ENCODE measurements at places on chromosomes 13 and 19. TPM values are rescaled to one million over a fixed set of nuclear protein-coding genes. Genes with fewer than 3 reads are reported as not detected.

DNA sequence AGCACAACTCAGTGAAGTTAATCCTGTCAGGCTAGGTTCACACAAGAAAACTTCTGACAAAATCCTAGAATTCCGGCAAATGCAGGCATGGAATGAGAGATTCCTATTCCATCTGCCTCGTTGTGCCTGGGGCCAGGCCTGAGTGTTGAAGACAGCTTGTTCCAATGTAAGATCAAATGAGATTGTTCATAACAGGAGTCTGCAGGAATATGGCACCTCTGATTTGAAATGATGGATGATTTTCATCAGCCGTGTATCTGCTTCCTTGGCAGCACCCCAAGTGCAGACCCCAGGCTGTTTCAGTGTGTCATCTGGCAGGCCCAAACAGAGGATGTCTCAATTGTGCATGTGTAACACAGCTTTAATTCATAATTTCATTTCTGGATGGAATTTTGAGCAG, 35.3 kb upstream of the SACS start:
- no peak for DNase-seq

The MYO1F gene
- total RNA-seq, result 2.2 TPM

GRCh38 chr13:51577690-51578089, 6.6 kb upstream of the WDFY2 start:
- no peak for DNase-seq

DNA sequence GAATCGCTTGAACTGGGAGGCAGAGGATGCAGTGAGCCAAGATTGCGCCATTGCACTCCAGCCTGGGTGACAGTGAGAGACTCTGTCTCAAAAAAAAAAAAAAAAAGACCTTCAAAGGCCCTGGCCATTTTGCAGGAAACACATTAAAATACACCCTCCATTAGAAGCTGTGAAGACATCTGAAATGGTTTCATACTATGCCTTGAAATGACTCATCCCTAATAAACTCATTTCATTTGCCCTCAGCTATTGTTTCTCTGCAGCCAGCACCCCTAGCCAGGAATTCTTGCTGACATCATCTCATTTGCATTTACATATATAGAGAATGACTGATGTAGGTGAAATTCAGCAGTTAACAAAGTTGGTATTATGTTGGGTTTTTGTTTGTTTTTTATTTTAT, 8.7 kb downstream of the EML2 start:
- DNase-seq, result peak; percentile 86

The NTF4 gene
- total RNA-seq, result not detected

The RPS19 gene
- total RNA-seq, result 4,109 TPM

GRCh38 chr19:31955884-31956283, 389.5 kb upstream of the ZNF507 start:
- no peak for DNase-seq

- DNase-seq, result no peak
These were observed 208.9 kb upstream of the TMTC4 start for GRCh38 chr13:100883453-100883852.

GRCh38 chr19:10643968-10644259, 10.2 kb upstream of the ILF3 start:
- no peak for DNase-seq

DNA sequence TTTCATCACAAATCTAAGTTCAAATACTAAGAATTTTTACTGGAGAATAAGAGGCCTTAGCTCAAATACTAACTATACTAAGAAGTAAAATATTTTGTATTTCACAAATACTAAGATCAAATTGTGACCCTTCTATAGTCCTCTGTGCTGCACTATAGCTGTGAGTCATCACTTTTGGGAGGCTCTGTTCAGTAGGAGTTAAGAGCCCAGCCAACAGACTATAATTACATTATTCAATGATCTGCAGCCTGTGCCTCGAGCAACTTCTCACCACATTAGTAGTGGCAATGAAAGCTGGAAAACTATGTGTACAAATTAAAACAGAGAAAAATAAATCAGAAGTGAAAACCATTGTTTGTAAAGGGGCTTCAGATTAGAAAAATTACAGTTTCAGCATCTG, 147.3 kb upstream of the GPC6 start:
- DNase-seq, result no peak

DNA sequence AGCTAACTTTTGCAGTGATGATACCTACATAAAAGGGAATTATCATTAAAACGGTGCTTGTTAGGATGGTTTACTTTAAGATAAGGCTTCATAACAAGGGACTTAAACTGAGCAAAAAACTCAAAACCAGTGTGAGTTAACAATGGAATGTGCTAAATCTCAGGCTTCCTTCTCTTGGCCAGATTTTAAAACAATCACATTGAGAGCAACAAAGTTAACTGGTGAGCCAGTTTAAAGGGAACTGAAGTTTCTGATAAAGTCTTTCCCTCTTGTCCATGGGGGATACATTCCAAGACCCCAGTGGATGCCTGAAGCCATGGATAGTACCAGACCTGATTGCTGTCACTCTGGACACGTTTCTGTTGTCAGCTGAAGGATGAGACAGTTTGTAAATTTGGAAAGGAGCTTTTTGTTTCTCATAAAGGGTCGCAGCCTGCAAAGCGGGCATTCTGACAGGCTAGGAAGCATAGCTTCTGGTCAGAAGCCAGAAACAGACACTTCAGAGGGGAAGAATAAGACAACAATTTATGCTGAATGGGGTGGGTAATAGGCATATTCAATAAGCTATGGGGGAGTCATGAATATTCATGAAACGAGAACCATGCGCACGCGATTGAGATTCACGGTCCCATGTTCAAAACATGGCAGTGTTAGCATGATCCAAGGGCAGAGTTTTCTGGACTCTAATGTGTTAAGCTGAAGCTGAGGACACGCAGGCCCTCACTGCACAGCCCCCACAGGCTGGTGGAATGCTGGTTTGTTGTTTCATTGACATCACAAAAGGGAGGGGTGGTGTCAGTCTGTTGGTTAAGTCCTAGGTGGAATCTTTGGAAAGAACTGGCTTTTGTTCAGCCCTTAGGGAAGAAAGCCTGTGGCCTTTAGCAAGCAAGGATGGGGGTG, 150.6 kb upstream of the RNF113B start:
- DNase-seq, result no peak

GRCh38 chr13:77143431-77143830, 116.5 kb upstream of the FBXL3 start:
- no peak for DNase-seq

- no peak for DNase-seq
These were observed 9.9 kb downstream of the CCDC124 start for GRCh38 chr19:17942582-17943273.

The CGB5 gene
- not detected for total RNA-seq

DNA sequence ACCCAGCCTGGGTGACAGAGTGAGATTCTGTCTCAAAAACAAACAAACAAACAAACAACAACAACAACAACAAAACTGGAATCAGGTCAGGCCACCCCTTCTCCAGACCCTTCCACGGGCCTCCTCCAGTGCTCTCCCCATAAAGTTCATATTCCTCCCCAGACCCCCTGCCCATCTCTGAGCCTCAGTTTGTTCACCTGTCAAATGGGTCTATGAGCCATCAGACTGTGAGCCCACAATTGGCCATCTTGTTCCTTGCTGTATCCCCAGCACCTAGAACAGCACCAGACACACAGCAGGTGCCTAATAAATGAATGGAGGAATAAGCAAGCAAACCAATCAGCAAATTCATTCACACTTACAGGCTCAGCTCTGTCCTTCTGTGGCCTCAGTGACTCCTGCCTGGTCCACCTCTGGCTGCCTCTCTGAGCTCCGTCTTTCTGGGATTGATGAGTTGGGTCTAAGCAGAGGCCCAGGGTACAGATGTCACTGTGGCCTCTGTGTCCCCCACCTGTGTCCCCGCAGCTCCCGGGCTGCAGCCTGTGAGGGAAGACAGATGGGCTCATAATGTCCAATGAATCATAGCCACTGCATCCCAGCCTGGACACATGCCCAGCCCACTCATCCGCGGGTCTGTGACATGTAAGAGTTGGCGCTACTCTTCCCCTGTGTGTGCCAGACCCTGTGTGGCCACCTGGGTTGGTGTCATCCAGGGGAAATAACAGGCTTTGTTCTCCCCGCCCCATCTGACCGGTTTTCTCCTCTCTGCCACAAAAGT, 19.6 kb upstream of the PTPRS start:
- DNase-seq, result no peak

- DNase-seq, result no peak
These were observed 201.5 kb upstream of the CSNK1A1L start for GRCh38 chr13:37306778-37307544.

The SOHLH2 gene
- not detected for total RNA-seq

DNA sequence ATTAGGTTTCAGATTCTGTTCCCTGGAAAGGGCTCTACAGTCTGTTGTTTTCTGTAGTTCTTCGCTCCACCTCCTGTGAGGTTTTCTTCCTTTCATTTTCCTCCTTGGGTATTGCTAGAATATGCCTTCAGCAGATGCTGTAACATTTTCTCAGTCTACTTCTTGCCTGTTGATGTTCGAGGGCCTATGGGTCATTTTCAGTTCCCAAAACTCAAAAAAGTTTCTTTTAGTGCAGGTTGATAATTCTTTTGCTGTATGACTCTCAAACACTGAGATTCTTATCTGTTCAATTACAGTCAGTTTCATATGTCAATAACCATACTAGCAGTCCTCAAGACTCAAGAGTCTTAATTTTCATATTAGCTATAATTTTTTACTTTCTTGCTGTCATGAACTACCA, 268.3 kb downstream of the RFC3 start:
- no peak for DNase-seq

DNA sequence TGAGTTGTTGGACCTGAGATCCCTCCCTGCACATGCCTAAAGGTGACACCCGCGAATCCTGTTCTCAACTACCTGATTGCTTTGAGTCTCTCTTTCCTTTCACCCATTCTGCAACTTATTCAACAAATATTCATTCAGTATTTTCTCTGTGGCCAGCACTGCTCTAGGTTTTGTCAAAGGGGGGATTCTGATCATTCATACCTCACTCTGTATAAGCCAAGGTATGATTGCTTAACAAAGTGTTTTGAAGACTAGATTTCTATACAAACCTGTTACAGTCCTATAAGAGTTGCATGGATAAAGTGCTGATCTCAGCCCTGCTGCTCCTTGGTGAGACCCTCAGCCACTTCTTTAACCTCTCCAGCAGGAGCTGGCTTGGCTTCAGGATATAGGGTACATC, 409.7 kb downstream of the KCNRG start:
- DNase-seq, result no peak

The PRSS57 gene
- total RNA-seq, result not detected

DNA sequence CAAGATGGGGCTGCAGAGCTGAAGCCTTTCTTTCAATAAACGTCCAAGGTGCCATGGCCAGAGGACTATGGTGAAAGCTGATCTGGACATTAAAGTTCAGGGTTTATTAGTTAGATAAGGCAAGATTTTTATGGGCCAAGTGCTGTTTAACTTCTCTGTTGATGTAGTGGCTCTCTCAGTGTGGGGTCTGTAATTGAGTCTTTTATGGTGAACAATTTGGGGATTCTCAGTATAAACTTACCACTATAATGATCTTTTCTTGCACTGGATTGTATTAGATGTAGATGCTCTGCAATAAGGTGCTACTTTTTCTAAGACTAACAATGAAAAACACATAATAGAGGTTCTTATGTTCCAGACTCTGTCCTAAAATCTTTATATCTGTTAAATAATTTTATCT, 190.1 kb upstream of the KLF12 start:
- no peak for DNase-seq

DNA sequence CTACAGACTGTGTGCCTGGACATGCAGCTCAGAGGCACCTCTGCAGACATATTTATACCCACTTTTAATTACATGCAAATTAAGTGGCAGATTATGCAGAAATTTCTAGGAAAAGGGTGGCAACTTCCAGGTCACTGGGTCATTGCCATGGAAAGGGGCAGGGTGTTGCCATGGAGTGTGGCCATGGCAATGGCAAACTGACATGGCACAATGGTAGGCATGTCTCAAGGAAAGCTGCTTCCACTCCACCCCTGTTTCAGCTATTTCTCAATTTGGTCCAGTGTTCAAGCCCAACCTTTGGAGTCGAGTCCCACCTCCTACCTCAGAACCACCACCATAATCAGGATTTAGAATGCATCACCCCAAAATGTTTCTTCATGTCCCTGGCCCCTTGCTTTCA, 170.7 kb upstream of the TSHZ3 start:
- DNase-seq, result no peak

DNA sequence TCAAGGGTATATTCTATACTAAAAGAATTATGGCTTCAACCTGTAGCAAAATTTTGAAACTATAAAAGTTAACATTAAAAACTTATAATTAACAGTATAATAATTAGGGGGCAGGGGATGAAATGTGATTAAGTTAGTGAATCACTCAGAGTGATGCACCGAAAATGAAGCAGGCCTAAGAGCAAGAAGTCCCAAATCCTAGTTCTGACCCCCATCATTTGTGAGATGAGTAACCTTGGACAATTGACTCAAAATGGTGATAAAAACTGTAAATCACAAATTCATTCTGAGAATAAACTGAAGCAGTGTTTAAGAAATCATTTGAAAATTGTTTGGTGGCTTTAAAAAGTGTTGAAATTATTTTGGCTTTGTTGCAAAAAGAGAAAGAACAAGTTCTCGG, 56.8 kb downstream of the KLF12 start:
- no peak for DNase-seq

The ZNF45 gene
- 6.3 TPM for total RNA-seq

The RFPL4AL1 gene
- total RNA-seq, result not detected

DNA sequence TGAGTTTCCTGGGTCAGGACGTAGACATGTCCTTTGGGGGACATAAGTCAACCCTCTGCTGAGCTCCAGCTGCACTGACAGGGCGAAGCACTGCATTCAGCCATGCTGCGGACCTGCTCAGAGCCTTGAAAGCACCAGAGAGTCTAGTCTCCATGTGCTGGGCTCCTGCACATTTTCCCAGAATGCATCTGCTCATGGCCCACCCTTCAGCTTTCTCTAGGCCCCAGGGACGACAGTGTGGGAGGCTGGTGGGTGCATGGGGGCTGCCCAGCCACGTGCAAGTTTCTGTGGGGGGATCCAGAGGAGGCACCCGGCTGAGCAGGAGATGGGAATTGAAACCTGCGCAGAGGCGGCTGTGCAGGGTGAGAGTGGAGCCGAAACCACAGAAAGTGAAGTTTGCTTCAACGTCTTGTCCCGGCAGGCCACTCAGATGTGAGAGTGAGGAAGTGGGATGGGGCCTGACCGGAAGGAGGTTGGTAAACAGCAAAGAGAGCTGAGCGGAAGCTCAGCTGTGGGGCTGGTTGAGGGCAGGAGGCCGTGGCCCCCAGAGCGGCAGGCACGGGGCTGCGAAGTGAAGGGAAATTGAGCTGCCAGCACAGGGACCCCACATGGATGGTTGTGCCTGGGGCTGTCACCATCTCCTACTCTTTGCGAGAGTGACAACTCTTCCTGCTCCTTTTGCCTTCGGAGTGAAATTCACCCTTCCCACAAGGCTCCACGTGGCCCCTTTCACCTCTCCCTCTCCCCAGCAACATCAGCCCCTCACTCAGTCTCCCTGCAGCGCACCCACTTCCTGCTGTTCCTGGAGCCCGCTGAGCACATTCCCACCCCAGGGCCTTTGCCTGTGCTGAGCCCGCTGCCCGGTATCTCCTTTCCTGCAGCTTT, 11.8 kb downstream of the PGLS start:
- peak; percentile 83 for DNase-seq

All from activated naive CD4-positive, alpha-beta T cell treated with anti-CD3 and anti-CD28 coated beads for 36 hours (primary cell).